Lower leg skin (tissue), 4 donors: ENCODE measurements at places on chromosomes 7 and 10. TPM values are rescaled to one million over a fixed set of nuclear protein-coding genes. Genes with fewer than 3 reads are reported as not detected.

DNA sequence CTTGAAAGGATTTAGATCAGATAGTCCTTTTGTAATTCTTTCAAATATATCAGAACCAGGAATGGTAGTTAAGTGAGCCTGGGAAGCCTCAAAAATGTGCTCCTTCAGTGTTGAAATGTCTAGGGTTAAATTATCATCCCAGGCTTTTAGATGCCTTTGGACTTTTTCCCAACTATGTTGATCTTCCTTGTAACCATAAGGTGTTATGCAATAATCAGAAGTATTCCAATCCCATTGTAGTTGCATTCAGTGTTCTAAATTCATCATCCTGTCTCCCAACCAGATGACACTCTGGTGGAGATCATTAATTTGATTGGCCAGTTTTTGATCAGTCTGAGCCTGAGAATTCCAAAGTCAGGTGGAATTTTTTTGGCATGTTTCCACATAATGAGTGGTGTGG lies 35.1 kb upstream of the AKR1C2 start:
- no peak for DNase-seq

The BBIP1 gene
- total RNA-seq: 10.3 TPM

The PAPOLB gene
- total RNA-seq: 0.08 TPM

- no peak for DNase-seq
Measured at GRCh38 chr10:79409726-79410085, 35.7 kb downstream of the ZCCHC24 start.

GRCh38 chr10:60664859-60665258 lies 113.4 kb upstream of the CDK1 start:
- DNase-seq: no peak

DNA sequence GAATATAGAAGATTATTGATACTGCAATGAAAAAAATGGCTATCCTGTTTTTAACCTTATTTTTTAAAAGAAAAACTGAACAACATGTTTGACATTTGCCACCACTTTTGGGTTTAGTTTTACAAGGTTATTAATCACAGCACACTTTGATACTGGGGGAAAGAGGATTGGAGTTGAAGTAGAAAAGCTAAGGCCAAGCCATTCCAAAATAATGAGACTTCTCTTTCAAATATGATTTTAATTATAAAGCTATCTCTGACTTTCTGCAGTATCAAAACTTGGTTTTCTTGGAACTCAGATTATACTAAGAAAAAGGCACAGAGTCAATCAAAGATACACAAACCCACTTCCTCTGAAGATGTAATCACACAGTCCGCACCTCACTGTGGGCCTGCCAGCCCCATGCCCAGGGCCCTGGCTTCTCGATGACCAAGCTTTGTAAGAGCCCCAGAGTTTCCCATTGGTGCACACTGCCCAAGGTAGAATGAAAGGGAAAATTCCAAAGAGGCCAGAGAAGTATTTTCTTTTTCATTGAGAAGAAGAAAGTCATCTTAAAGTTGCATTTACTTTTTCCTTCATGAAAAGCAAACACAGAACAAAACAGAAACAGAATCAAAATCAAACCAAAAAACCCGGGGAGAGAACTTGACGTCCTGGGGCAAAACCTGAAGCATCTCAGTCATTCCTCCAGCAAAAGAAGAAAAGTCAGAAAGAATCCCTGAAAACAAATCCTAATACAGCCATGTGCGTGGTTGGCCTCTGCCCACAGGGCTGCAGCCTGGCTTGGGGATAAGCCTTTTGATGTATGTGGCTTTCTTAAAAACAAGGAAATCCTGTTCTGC lies 187.7 kb upstream of the KLF6 start:
- no peak for DNase-seq

GRCh38 chr7:122301858-122302760 lies 2.4 kb downstream of the FEZF1 start:
- DNase-seq: no peak

The H2BK1 gene
- total RNA-seq: not detected

The BTBD16 gene
- 16.4 TPM for total RNA-seq
